ENCODE measurements at places on chromosomes 1 and 21. TPM values are rescaled to one million over a fixed set of nuclear protein-coding genes. Genes with fewer than 3 reads are reported as not detected.

DNA sequence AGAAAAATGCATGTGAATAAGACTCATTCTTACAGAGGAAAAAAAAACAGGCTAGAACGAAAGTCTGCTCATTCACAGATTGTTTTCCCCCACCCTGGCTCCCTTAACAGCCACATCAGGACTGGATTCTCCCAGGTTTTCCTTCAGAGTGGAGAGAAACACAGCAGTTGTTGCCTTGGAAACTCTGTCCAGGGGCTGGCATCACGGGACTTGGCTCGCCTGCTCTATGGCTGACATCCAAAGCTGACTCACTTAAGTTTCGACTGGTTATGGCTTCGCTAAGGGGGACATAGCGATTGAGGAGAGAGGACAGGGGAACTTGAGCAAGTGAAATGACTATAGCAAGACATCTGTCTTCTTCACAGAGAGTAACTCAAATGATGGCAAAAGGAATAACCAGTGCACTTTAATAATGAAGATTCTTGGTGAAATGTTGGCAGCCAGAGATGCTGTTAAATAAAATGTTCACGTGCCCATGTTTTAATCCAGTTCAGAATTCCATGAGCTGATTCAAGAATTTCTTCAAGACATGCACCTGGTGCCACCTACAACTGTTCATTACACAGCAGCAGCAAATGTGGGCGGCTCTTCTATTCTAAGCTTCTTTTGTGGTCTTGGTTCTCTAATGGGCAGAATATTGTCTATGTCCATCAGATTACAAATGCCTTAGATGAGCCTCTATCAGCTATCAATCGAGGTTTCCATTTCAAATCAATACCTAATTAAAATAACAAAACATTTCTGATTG is 21.8 kb downstream of the MIS18A start:
- DNase-seq, result peak; percentile 82

DNA sequence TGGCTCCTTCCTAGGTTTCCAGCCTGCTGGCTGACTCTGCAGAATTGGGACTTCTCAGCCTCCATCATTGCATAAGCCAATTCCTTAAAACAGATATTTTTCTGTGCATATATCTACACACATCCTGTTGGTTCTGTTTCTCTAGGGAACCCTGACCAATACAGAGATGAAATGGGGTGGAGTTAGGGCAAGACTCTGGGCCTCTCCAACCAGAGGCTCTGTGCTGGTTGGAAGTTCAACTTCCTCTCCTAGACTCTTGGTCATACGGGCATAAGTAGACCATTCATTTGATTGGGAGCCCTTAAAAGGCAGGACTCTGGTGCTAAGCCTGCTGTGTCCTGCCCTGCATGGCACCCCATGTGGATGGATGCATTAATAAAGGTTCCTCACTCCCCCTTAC is 55.0 kb downstream of the CNIH3 start:
- no peak for DNase-seq

GRCh38 chr21:30211071-30211470 is 4.8 kb downstream of the CLDN8 start:
- DNase-seq, result no peak

Gene KIF21B
- polyA plus RNA-seq, result 2.7 TPM

Gene TMEM125
- 15.6 TPM for polyA plus RNA-seq

DNA sequence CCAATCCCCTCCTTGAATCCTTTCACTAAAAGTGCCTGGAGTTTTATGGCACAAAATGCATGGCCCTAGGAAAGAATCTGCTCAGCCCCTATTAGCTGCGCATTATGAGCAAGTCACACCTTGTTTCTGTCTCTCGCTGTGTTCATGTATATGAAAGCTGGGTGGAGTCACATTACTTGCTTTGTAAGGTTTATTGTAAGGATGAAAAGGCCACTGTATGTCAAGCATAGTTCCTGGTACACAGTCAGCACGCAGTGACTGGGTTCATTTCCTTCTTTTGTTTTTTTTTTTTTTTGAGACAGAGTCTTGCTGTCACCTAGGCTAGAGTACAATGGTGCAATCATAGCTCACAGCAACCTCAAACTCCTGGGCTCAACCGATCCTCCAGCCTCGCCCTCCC is 6.7 kb upstream of the SLC9A1 start:
- no peak for DNase-seq

- no peak for DNase-seq
Observed at GRCh38 chr1:96553811-96554210, 167.8 kb upstream of the PTBP2 start.

Gene CD1B
- not detected for polyA plus RNA-seq

- no peak for DNase-seq
Observed at GRCh38 chr1:218642033-218642948, 297.2 kb downstream of the TGFB2 start.

Gene CTNNBIP1
- polyA plus RNA-seq, result 28.4 TPM

DNA sequence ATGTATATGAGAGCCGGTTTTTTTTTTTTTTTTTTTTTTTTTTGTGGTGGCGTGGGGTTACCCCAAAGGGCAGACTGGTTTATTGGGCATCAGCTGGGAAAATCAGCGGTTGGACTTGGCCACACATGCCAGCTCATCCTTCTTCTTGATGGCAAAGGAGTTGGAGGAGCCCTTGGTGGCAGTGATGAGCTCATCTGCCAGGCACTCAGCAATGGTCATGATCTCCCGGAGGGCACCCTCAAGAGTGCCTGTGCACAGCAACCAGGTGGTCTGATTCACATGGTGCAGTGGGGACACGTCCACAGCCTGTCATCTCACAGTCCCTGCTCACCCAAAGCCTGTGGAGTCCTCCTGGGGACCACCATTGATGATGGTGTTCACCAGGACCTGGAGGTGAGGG is 62.0 kb downstream of the MRPS6 start:
- DNase-seq, result no peak

DNA sequence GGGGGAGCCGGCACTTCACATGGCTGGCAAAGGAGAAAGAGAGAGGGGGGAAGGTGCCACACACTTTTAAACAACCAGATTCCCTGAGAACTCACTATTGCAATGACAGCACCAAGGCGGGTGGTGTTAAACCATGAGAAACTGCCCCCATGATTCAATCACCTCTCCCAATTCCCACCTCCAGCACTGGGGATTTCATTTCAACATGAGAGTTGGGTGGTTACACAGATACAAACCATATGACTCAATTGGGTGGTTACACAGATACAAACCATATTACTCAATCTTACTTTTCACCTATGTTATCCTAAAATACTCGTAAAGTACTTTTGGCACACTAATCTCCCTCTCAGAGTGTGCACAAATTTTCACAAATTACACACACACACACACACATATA is 1097.5 kb upstream of the TMPRSS15 start:
- no peak for DNase-seq

DNA sequence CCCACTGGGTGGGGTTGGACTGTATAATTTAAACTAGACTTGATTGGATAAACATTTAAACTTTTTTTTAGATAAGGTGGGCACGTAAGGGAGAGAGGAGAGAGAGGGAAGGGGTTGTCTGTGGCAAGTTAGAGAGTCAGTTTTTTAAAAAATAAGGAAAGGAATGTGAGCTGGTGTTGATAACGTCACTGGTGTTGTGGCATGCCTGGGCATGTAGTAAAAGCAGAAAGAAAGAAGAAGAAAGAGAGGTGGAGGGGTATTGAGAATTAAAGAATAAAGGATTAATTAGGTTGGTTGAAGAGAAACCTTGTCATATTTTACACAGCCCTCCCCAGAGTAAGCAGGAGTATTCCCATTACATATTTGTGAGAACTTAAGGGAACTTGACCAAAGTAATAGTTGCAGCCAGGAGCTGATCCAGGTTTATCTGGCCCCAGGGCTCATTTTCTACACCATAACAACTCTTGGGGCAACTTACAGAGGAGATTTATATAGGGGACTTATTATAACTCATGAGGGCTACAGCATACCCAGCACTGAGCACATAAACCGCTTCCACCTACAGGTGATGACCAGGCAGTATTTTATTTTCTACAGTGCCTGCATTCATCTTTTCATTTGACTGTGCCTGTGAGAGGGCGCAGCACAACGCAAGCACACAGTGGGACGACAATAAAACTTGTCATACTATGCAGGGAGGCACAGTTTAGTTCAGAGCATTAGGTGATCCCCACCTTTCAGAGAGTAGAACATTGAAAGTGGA is 70.2 kb downstream of the CCDC30 start:
- DNase-seq, result no peak

DNA sequence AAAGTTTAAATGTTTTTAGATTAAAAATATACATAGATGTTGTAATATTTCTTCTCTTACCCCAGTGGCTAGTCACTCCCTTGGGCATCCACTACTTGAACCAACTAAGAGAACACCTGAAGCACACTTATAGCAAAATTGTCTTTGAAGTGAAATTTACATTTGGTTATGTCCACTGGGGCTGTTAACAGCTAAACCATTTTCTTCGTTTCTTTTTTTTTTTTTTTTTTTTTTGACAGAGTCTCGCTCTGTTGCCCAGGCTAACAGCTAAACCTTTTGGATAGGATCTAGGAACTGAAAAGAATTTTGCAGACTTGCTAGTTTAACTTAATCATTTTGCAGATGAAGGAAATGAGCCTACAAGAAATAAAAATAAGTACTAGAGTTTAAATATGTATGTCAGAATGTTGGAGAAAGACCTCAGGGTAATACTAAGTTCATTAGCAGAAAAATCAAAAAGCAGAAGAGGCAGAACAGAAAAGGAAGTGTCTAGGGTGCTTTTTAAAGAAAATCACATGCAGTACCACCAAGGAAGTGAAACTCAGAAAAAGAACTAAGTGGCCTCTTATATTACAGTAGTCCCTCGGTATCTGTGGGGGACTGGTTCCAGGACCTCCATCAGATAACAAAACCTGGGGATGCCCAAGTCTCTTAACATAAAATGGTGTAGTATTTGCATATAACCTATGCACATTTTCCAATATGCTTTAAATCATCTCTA is 11.8 kb downstream of the DRAM2 start:
- no peak for DNase-seq

DNA sequence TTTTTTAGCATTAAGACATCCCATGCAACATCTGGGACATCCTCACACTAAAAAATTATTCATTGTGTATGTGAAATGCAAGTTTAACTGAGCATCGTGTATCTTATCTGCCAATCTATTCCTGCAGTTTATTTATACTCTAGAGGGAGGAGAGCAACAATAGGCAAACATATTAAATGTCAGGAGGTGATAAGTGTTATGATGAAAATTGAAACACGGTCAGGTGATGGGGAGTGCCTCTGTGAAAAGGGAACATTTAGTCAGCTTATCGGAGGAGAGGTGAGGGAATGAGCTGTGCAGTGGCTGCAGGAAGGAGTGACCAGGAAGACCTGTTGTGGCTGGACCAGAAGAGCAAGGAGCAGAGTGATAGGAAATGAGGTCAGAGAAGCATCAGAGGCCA is 775 bp upstream of the EFCAB14 start:
- no peak for DNase-seq

GRCh38 chr1:223258751-223259198 is 105.2 kb downstream of the SUSD4 start:
- no peak for DNase-seq

Gene MYOG
- 0.18 TPM for polyA plus RNA-seq

DNA sequence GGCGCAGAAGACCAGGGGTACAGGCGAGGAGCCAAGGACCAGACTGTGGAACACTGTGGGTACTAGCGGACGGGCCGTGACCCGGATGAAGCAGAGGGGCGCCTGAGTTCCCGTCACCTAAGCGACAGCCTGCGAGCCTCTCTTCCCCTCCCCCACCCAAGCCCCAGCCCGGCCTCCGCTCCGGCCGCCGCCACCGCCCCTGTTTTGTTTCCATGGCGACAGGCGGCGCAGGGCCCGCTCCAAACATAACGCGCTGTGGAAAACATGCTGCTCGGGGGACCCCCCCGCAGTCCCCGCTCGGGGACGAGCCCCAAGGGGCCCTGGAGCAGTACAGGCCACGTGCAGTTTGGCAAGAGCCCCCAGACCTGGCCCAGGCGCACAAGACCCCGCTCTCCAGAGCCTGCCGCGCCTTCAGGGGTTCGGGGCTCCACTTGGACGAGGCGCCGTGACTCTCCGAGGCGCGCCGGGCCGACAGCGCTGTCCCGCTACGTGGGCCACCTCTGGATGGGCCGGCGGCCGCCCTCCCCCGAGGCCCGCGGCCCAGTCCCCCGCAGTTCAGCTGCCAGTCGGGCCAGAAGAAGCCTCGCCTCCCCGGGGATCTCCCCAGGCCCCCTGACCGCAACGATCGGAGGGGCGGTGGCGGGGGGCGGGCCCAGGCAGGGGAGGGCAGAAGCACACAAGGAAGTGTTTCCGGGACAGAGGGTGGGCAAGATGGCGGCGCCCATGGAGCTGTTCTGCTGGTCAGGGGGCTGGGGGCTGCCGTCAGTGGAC is at the start of gene MTX1:
Gene MTX1, plus strand, starts transcription at position 155 of the 771 bp plus-strand sequence. Its CDS starts 110 bp downstream, at position 265.
- DNase-seq, result peak; percentile 90

Gene OPTC
- polyA plus RNA-seq, result not detected

Gene HCN3
- polyA plus RNA-seq, result 13.9 TPM

Gene RAB3B
- 7.3 TPM for polyA plus RNA-seq

Gene HSD3B2
- polyA plus RNA-seq, result 3.0 TPM

DNA sequence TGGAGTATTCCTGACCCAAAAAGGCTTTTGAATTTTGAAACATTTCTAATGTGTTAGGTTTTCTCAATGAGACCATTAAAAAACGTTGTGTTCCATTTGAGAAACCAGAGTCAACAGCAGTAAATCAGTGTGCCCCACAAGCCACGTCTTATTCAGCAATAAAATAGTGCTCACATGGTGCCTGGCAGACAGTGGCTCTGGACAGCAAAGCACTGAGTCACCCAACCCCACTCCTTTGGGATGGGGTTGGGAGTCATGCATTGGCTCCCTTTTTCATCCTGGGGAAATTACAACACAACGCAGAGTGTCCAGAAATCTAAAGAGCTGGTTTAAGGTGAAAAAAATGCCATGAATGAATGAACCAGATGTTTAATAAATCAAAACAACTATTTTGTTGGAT is 46.5 kb downstream of the KCNJ15 start:
- DNase-seq, result no peak

DNA sequence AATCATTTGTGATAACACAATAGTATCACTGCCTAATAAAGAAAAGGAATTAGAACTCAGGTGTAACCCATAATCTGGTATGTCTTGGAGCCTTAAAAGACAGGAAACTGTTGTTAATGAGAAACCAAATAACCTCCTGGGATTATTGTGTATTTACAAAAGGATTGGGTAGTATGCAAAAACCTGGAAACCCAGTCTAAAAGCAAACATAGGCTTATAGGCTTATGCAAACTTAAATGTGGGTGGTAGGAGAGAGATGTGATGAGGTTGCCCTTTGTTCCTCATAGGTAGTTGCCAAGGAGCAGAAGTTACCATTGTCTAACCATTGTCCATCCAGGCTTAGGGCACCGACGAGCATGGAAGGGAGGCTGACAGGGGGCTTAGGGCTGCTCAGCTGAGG is 165.8 kb downstream of the AK5 start:
- DNase-seq, result no peak

DNA sequence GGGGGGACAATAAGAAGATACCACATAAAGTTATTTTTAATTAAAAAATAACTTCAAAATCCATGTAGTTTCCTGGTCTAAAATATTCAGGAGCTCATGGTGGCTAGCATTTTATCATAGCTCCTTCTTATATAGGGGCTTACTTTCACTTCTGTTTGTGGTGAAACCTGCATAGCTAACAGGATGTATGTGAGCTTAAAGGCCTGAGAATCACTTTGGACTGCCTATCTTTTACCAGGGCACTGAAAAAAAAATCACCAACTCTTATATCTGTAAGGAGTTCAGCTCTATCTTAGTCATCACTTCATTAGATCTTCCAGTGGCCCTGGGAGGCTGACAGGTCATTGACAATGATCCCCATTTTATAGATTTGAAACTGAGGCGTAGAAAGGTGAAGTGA is 21.3 kb downstream of the UROD start:
- DNase-seq, result no peak

Gene SELP
- 4.4 TPM for polyA plus RNA-seq

All from left kidney (tissue), 8 donors.